Activated CD8-positive, alpha-beta memory T cell treated with anti-CD3 and anti-CD28 coated beads, Interleukin-2, amount 10 ng/mL, durations not matched to agents 7 days and 5 days (primary cell): ENCODE measurements at places on chromosomes 1 and 21. TPM values are rescaled to one million over a fixed set of nuclear protein-coding genes. Genes with fewer than 3 reads are reported as not detected.

GRCh38 chr21:15141261-15141970 lies 76.6 kb upstream of the NRIP1 start:
- no peak for DNase-seq

- no peak for DNase-seq
These were observed 24.1 kb downstream of the COL11A1 start for GRCh38 chr1:103084181-103084580.

The TYW3 gene
- total RNA-seq: 23.2 TPM

DNA sequence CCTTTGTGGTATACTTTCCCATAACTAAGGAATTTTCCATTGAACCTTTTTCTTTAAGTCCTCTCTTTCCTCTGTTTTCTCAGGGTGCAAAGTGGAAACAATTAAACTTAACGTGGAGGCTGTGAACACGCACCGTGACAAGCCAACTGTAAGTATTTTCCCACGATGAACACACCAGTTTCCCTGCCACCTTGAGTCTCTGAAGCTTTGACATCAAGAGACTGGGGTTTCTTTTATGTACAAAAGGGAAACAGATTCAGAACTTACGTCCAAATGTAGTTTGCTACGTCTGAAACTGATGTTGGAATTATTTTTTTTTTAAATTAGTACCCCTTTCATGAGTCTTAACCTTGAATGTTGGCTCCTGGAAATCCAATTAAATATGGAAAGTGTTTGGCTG lies 17.2 kb upstream of the C4BPB start:
- DNase-seq: no peak

DNA sequence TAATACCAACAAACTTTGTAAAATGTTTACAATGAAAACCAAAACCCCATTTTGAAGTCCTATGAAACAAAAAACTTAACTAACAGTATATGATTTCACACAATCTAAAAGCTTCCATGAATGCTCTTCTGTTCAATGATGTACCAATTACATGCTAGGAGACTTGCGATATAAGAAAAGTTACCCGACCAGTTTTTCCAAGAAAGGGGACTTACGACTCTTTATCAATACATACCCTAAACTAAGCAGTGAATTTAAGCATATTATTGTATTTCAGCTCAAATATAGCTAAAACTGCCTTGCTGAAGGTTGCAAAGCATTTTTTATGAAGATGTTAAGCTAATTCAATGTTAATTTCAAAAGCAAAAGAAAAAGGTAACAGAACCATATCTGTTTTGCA lies 15.6 kb downstream of the SSX2IP start:
- DNase-seq: no peak

GRCh38 chr21:29829564-29830275 lies 110.1 kb downstream of the GRIK1 start:
- DNase-seq: no peak

GRCh38 chr1:230851291-230851691 lies 17.0 kb downstream of the C1orf198 start:
- no peak for DNase-seq

GRCh38 chr1:107183011-107183410 lies 42.2 kb downstream of the NTNG1 start:
- no peak for DNase-seq

GRCh38 chr1:77292551-77292950 lies 10.7 kb downstream of the AK5 start:
- no peak for DNase-seq

The MAB21L3 gene
- total RNA-seq: not detected

DNA sequence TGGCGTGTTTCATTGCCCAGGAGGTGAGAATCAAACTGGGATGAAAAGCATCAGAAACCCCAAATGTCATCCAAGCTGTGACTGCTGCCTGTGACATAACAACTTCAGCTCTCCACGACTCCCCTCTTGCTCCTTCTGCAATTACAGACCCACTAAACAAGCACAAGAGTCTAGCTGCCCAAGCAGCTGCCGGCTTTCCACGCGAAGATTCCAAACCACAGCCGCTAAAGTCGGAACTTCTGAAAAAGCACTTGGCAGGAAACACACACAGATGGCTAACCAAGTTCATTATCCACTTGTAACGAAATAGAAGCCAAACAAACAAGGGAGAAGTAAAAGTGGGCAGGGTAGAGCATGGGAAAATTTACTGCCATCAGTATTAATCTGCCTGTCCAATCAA lies 198.1 kb downstream of the SLC35F3 start:
- no peak for DNase-seq

GRCh38 chr1:94154989-94155388 lies 34.0 kb upstream of the ABCA4 start:
- no peak for DNase-seq
